H7 (cell line): ENCODE measurements at places on chromosomes 16 and 17.

DNA sequence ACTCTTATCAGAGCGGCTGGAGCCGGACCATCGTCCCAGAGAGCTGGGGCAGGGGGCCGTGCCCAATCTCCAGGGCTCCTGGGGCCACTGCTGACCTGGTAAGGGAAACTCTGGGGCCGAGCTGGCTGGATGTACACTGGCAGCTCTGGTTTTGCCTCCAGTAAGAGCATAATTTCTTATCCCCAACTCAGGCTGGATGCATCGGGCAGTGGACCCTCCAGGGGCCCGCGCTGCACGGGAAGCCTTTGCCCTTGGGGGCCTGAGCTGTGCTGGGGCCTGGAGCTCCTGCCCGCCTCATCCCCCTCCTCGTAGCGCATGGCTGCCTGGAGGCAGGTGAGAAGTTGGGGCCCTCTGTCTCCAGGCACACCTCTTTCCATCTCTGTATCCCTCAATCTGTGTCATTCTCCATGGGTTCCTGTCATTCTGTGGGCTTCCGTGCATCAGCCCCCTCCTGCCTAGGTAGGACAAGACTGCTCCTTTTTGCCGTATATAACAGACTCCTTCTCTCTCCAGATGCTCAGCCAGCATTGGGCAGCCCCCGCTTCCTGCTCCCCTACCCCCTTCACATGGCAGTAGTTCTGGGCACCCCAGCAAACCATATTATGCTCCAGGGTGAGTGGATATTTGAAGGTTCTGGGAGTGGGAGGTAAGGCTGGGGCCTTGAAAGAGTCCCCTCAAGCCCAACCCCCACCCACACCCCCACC, 9.4 kb upstream of the TMEM88 start:
- DNase-seq: peak; percentile 41

GRCh38 chr17:17804007-17804406, 32.8 kb downstream of the SREBF1 start:
- DNase-seq: no peak

DNA sequence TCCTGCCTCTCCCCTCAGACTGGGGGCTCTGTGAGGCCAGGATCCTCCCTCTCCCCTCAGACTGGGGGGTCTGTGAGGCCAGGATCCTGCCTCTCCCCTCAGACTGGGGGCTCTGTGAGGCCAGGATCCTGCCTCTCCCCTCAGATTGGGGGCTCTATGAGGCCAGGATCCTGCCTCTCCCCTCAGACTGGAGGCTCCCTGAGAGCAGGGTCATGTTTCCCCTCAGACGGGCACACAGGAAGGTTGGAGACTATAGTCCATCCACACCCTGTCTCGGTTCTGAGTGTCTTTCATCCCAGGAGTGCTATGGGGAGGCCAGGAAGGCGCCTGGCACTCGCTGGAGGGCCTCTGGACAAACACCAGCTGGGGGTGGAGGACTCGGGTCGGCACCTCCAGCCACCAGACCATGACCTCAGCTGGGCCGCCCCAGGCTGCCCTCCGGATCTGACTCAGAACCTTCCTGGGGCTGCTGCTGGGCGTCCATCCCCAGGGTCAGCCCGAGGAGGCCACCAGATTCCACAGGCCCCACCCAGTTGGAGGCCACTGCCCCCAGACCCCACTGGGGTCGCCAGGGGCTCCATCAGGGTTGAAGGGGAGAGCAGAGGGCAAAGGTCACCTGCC, 21.9 kb upstream of the DLX4 start:
- peak; percentile 44 for DNase-seq

- DNase-seq: no peak
These were observed 23.0 kb downstream of the RARA start for GRCh38 chr17:40331743-40332641.

DNA sequence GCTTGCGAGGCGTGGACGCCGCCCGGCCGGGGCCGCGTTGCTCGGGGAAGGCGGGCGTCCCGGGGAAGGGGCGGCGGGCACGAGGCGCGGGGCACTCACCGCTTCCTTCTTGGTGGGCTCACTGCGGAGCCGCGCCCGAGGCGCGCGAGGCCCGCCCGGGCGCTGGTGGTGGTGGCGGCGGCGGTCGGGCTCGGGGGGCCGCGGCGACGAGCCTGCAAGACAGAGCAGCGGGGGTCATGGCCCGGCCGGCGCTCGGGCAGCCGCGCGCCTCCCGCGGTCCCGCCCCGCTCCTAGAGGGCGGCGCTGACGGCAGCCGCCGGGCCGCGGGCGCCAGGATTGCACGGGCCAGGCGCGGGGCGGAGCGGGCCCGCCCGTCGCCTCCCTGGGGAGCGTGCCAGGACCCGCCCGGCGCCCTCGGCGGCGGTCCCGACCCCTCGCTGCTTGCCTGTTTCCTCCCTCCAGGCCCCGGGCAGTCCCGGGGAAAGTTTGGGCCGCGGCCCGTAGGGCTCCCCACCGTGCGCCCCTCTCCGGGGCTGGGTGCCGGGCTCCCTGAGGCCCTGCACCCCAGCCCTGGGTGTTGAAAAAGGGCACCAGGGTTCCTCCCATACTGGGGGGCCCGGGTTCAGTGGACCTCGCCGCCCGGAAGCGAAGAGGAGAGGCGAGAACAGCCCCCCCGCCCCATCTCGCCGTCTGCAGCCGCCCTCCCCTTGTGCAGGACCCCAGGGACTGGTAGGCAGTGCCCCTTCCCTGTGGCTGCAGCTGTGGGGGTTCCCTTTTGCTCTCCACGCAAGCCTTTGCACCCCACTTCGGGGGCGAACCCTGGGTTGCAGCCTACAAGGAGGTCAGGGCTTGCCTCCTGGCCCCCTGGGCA, at the start of gene C16orf74:
TSS of gene C16orf74 (minus strand) at position 270 of the 871 bp plus-strand sequence. CDS start 15,879 bp downstream, outside the sequence.
- peak; percentile 95 for DNase-seq

GRCh38 chr16:85912211-85912974, 13.4 kb downstream of the IRF8 start:
- DNase-seq: no peak

- DNase-seq: no peak
These were observed 7.3 kb upstream of the PRPSAP2 start for GRCh38 chr17:18850679-18851078.

DNA sequence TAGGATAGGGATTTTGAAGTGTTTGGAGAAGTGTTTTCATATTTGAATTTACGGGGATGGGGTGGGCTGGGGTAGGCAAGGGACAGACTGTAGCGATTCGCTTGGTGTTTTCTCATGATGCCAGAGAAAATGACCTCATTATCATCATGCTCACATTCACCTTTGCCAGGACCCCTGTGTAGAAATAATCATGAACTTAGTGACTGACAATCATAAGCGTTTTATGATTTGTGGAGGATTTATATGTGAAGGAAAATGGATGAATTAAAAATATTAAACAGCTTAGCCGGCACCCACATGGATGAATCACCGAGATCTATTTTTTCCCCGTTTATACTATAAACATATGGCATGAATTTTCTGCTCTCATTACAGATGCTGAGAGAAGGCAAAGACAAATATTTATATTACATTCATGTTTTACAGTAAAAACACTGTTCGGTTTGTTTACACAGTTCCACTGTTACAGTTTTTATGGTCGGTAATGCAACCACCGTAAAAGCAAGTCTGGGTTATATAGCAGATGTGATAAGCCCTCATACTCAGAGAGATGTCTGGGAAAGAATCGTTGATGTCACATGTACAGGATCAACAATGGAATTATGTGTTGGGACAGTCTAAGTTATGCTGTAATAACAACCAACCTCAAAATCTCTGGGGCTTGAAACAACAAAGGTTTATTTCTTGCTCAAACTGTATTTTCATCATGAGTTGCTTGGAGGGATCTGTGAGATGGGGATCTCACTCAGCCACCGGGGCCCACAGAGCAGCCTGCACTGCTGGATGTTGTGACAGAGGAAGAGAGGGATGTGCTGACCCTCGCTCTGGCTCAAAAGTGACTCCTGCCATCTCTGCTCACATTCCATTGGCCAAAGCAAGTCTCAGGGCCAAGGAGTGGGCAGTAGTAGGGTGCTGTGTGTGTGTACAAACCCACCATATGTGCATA, 85.1 kb downstream of the WWOX start:
- no peak for DNase-seq

- DNase-seq: no peak
These were observed 514 bp downstream of the UBFD1 start for GRCh38 chr16:23557779-23558702.

GRCh38 chr16:68823401-68824135, 19.8 kb upstream of the TANGO6 start:
- peak; percentile 46 for DNase-seq

DNA sequence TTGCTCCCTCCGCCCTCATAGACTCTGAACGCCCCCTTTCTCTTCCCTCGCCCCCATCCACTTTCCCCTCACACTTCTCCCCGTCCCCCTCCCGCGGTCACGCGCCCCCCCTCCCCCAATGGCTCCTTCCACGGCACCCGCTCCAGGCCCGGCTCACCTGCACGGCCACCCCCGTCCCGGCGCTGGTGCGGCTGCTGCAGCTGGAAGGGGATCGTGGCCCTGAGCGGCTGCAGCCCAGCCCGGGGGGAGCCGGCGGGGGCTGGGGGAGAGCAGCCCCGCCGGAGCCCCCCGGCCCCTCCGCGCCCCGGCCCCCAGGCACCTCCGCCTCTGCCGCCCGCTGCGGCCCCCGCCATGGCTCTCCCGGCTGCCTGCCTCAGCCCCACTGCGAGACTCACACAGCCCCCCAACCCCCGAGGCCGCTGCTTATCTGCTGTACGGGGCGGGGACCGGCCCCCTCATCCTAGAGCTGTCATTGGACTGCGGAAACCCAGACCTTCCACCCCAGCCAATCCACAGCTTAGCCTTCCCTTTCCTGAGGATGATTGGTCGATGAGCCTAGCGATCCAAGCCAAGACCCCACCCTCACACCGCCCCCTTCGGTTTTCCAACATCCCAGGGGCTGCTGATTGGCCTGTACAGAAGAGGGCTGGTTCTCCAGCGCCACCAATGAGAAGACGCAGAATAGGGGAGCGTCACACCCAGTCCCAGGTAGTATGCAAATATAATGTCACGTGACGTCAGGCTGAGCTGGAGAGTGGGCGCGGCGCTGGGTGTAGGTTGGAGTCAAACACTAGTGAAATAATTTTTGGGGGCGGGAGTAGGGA, at the start of gene FAM117A:
TSS of gene FAM117A (minus strand) at position 397 of the 824 bp plus-strand sequence. CDS start at position 353, 44 bp downstream.
- DNase-seq: peak; percentile 99
